ENCODE measurements at places on chromosomes 11 and 22.

DNA sequence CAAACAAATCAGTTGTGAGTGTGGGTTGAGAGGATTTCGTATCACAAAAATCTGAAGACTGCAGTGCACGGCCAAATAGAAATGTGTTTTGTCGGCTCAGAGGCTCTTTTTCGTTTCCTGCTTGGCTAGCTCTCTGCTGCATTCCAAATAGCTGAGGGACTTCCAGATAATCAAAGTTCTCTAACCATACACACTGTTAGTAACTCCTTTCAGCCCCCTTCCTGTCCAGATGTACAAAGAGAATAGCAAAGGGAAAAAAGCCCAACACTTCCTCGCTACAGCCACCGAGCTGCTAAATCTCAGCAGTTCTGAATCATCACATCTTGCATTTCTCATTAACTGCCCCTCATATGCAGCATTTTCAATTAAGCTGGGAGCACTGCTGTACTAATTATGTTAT, 203.1 kb downstream of the TENM4 start:
- DNase-seq: no peak

DNA sequence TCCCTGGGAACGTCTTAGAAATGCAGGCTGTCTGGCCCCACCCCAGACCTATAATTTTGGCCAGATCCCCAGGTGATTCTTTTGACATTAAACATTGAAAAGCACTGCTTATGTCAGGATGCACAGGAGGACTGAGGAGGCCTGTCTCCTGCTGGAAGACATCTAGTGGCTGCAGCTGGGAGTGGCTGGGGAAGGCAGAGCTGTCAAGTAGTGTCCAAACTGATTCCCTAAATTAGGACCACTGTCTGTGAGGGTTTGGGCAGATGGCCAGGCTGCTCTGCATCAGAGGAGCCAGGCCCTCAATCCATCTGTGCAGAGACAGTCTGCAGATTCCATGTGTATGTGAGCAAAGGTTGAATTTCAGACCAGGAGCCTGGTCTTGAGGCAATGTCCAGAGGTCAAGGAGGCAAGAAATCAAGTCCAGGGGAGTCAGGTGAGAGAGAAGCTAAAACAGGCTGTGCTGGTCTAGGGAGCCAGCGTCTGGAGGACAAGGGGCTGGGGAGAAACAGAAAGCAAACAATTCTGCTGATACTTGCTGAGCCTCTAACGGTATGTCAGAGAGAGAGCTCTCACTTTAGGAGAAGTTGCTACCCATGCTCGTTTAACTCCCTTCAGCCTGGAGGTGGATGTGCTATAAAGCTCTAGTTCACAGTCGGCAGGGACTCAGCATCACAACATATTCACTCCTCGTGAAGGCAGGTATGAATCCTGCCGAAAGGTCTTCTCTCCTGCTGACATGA, 15.3 kb upstream of the SYTL2 start:
- DNase-seq: no peak

DNA sequence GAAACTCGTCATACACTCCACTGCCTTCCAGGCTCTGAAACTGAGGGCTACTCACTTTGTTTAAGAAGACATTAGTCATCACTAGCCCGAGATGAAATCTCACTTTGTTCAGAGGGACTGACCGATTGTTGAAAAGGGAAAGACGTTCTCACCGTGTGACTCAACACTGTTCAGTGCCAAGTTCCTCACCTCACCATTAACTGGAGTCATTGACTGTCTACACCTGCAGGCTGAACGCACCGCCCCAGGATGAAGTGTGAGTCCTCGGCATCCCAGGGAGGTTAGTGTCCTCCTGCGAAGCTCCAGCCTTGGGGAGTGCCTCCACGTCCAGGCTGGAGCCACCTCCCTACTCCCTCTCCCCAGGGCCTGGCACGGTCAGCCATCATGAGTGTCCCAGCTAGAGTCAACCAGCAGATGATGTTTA, 30.4 kb downstream of the FADD start:
- no peak for DNase-seq

DNA sequence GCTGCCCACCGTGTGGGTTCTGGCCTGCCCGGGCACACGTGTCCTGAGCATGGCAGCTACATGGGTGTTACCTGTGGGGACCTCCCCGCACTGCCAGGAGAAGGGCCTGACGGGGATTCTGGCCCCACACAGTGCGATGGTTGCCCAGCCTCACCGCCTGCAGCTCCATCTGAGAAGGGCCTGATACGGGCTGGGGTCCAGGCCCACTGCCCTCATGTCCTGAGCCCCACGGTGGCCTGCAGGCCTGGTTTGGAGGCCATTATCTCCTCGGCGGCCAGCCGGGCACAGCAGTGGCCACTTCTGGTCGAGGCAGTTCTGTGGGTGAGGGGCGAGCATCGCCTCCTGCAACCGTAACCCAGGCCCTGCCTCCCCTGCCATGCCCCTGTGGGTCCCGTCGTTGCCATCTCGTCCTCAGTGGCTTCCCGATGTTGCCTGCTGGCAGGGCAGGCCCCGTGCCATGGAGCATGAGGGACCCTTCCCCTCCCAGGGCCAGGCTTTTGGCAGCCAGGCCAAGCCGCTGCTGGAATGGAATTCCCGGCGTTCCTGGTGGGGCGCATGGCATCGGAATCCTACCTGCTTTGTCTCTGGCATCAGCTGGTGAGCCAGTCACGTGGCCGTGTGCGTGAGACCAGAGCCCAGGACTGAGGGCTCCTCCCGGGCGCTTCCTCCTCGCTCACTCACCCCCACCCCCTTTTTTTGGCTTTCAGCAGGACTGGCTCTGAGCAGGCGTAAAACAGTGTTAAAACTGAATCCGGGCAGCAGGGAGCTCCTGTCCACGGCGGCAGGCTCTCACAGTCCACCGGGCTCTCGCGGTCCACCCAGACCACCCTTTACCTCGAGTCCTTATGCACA, 71.9 kb upstream of the PPARA start:
- no peak for DNase-seq

DNA sequence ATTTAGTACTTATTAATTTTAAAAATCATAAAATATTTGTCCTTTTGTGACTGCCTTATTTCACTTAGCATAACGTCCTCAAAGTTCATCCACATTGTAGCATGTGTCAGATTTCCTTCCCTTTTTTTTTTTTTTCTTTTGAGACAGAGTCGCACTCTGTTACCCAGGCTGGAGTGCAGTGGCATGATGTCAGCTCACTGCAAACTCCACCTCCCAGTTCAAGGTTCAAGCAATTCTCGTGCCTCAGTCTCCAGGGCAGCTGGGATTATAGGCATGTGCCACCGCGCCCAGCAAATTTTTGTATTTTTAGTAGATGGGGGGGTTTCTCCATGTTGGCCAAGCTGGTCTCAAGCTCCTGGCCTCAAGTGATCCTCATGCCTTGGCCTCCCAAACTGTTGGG, 10.6 kb downstream of the RAB6A start:
- DNase-seq: no peak

Measured in effector CD8-positive, alpha-beta T cell (primary cell).